ENCODE measurements at places on chromosomes 6 and 20. TPM values are rescaled to one million over a fixed set of nuclear protein-coding genes. Genes with fewer than 3 reads are reported as not detected.

ANKEF1 gene
- total RNA-seq = 0.18 TPM

BMP7 gene
- not detected for total RNA-seq

KCNK16 gene
- total RNA-seq = not detected

PEX6 gene
- total RNA-seq = 25.1 TPM

MATN4 gene
- 0.50 TPM for total RNA-seq

FKBP1A gene
- total RNA-seq = 75.3 TPM

MCHR2 gene
- not detected for total RNA-seq

KCNK5 gene
- not detected for total RNA-seq

DNA sequence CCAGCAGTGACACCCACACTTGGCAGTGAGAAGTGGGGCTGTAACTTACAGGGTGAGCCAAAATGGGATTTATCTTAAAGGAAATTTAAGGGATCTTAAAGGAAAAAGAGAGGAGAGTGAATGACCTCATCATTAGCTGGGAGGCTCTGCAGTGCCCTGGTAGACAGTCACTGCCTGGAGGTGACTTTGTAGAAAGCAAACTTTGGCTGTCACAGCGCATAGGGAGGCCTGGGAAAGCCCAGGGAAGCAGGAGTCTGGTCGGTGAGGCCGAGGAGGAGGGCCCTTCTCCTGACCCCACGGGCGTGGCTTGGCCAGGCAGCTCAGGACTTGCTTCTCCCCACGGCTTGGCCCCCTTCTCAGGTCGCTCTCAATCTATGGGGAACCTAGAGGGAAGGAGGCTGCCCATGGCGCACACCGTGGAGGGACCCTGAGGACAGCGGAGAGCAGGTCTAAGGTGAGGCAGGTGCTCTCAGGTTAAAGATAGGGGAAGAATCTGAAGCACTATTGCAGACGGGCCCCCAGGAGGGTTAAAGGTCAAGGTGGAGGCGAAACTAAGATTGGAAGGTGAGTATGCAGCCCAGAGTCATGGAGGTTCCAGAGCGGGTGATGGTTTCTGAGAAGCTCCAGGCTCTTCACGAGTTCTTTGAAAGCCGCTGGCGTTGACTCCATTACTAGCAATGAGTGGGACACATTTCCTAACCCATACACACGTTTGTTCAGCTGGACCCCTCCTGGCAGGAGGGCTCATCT lies 15.6 kb upstream of the RIPK1 start:
- DNase-seq = no peak

DNA sequence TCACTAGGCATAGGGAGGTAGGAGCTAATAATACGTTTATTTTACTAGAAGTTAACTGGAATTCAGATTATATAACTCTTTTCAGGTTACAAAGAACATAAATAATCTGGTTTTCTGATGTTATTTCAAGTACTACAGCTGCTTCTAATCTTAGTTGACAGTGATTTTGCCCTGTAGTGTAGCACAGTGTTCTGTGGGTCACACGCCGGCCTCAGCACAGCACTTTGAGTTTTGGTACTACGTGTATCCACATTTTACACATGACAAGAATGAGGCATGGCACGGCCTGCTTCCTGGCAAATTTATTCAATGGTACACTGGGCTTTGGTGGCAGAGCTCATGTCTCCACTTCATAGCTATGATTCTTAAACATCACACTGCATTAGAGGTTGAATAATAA lies 1.1 kb downstream of the HFE start:
- DNase-seq = no peak

- DNase-seq = peak; percentile 30
Measured at GRCh38 chr20:24959591-24960301, 10.7 kb downstream of the CST7 start.

GRCh38 chr20:35174458-35175216 lies 2.8 kb downstream of the PROCR start:
- DNase-seq = no peak

DNA sequence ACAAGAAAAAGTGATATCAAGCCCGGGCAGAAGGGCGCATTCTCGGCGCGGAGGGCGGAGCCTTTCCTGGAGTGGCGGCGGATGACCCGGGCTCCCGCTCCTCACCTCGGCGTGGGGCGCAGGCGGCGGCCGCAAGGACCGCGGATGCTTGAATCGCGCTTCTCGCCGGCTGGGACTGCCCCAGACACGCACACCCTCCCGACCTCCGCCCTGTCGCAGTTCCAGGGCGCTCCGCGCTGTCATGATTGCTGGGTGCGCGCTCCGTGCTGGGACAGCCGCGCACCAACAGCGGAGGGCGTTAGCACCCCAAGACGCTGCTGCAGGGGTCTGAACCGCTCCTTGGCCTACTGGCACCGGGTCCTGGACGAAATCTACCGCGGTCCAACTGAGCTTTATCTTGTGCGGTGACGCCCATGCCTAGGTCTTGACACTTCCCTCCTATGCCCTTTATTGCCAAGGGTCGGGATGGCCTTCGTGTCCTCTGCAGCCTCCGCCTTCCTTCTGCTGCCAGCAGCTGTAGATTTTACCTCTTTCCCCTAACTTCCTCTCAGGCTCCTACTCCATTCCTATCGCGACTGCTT lies 43.3 kb downstream of the IRAK1BP1 start:
- DNase-seq = no peak

- peak; percentile 97 for DNase-seq
Measured at GRCh38 chr6:906920-907319, 214.0 kb upstream of the EXOC2 start.

DNA sequence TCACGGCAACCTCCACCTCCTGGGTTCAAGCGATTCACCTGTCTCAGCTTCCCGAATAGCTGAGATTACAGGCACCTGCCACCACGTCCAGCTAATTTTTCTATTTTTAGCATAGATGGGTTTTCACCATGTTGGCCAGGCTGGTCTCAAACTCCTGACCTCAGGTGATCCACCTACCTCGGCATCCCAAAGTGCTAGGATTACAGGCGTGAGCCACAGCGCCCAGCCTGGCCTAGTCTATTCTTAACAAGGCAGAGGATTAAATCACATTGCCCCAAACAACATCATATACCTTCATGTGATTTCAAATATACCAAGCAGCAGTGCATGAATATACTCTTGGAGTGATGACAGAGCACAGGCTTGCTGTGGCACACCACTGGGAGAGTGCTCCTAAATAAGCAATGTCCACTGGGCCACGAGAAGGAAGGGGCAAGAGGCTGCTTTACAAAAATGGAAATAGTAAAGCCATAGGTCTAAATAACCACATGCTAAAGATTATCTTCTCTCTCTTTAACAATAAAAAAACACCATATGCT lies 76.6 kb upstream of the TULP1 start:
- no peak for DNase-seq

- no peak for DNase-seq
Measured at GRCh38 chr6:89615882-89616281, 22.7 kb downstream of the LYRM2 start.

GRCh38 chr6:35376281-35376680 lies 33.9 kb downstream of the PPARD start:
- no peak for DNase-seq

DNA sequence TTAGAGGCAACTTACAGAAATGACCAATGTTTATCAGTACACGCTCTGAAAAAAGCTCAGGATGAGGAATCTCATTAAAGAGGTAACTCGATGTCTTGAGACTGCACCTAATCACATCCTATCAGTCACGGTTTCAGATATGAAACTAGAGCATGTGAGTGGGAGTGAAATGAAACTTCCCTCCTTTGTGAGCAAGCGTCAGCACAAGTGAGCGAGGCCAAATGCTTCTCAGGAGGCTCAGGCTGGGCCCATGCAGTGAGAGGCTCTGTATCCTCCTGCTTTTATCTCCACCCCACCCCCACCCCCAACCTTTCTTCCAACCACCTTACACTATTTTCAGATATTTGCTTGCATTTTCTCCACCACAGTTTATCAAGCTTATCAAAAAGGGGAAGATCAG lies 140.8 kb upstream of the RIMS1 start:
- no peak for DNase-seq

DNA sequence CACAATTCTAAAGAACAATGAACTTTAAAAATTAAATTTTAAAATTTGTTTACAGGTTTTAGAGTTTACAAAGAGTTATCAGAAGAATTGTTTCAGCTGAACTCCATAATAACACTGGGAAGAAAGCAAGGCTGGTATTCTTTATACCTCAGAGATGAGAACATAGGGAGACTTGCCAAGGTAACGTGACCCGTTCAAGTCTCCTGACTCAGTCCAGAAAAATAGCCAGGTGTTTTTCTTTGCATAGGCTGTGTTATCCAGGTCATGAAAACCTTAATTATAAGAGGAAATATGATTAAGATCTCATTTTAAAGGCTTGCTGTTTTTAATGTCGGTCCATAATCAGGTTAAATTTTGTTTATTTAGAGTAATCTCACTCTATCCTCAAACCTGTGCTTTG lies 8.5 kb upstream of the C6orf141 start:
- no peak for DNase-seq

DNA sequence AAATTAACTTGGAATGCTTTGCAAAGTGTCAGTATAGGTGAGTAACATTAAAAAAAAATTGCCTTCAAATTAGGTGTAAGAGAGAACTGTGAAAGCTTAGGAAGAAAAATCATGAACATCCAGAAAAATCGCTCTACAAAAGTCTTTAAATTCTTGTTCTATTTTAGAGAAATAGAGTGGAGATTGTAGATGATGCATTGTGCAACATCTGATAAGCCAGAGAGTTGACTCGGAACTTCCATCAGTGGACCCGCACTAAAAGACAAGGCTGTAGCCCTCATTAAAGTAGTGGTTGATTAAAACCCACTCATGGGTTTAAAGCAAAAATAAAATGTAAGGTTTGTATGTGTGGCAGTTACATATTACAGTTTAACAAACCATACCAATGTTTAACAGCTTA lies 35.8 kb downstream of the MAP3K4 start:
- no peak for DNase-seq

DNA sequence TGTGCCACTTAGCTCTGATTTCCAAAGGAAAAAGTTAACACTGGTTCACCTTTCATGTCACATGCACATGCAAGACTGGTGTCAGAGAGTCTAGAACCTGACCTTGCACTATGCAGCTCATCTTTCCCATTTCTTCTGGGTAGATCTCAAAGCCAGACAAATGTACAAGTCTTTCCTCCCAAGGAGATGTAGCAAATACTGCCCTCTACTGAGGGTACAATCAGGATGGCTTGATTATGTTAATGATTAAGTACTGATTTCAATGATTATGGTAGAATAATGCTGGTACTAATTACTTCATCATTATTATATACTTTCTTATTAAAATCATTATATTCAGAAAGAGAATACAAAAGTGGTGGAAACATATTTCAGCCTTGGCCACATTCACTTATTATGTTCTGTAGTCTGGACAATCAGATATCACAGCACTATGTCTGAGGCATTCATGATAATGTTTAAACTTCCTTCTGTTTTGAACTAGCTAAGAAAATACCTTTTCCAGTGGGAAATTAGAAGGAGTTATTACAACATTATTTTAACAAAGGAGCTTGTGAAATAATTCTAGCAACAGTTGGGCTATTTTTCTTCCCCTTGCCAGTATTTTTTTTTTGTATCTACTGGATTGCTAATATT lies 68.5 kb upstream of the FOXO3 start:
- no peak for DNase-seq

- no peak for DNase-seq
Measured at GRCh38 chr6:16346831-16347230, 108.4 kb downstream of the GMPR start.

DNA sequence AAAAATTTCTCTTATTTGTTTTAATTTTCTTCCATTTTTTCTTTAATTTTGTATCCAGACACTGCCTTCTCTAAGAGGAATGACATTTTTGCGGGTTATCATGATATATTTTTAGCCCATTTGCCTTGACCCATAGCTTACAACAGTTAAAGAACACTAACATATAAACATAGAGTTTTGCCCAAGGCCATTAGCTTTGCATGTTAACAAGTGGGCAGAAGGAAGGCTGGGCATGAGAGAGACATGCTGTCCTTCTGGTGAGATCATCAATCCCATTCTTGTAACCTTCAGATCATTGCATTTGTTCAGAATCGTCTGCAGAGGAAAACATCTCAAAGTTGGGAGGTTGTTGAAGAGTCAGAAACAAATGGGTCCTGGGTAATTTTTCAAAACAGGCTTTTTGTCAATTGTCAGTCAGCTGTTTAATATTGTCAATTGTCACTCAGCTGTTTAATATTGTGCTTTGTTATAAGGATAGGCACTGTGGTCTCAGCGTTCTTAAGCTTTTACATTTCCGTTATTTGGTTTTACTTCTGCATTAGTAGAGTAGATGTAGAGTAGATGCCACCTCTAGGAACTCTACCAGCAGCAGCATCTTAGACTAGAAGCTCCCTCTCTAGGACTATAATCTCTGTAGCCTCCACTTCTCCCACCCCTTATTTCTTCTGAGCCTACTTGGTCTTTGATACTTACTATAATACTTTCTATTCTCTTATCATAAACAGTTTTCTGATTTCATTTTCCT lies 243.1 kb downstream of the ESR1 start:
- DNase-seq = no peak

DNA sequence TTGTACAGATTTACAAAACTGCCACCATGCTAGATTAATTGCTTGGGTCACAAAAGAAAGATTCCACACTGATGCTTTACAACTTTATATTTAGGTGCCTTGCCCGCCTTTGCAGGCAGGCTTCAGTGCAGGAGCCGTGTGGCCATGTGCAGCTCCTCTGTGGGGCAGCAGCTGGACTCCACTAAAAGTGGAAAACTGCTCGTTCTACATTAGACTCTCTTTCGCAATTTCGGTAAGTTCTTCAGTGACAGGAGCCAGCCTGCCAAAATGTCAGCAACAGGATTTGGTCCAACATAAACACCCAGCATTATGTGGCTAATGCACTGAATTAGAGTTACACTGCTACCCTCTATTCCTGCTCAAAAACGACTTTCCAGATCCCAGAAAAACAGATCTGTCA lies 174.4 kb upstream of the KCNK16 start:
- DNase-seq = no peak

GRCh38 chr20:51354769-51355319 lies 187.7 kb downstream of the NFATC2 start:
- peak; percentile 77 for DNase-seq

- peak; percentile 51 for DNase-seq
Measured at GRCh38 chr6:125584468-125584939, 164.9 kb upstream of the HEY2 start.

DNA sequence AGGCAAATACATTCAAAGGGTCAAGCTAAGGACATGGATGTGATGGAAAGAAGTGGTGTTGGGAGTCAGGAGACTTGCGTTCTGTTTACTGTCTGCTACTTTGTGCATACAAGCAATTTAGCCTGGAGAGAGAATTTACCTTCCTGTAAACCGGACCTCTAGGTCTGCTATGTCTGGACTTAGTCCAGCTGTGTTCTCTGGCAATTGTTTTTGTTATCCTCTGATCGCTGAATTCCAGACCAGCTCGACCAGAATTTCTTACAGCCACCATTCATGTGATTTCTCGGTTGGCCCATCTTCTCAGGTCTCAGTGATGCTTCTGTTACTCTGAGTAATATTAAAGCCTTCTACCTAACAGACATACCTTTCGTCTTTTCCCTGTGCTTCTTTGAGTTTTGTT lies 75.2 kb downstream of the LRRC1 start:
- peak; percentile 15 for DNase-seq
